ENCODE measurements at places on chromosomes 5 and 9.
A peak's percentile ranks its signal among the peaks of the same experiment; 100 is the strongest.

DNA sequence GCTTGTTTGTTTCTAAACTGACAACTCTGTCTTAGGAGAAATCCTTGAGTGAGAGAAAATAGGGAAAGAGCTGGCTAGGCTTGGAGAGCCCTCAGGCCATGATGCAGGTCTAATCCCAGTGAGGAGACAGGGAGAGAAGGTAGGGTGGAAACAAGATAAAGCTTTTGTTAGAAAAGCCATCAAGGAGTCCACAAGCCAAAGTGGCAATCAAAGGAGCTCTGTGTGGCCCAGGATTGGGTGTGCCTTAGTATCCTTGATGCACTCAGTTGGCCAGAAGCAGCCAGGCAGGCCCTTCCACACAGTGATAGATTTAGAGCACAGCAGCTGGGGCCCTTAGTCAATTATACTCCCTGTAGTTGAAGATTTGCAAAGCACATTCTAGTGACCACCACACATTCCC is 73.9 kb downstream of the ALDH7A1 start:
- H3K4me1 ChIP-seq = peaks cover 4% of the 10 kb centered on the region
- H3K4me3 ChIP-seq = no peak overlapping the region
- H3K27me3 ChIP-seq = no peaks in the 10 kb centered on the region
- H3K36me3 ChIP-seq = no peaks in the 10 kb centered on the region
- no peak overlapping the region for H3K27ac ChIP-seq

- H3K4me3 ChIP-seq = no peak overlapping the region
- H3K27me3 ChIP-seq = no peaks in the 10 kb centered on the region
- H3K36me3 ChIP-seq = peaks cover 6% of the 10 kb centered on the region
These were observed 38.7 kb downstream of the LARP1 start for GRCh38 chr5:154793599-154794524.

GRCh38 chr9:115015018-115015635 is 84.7 kb upstream of the TNFSF8 start:
- peak; percentile 42 for DNase-seq
- no peaks in the 10 kb centered on the region for H3K36me3 ChIP-seq
- H3K4me3 ChIP-seq = no peak overlapping the region
- H3K4me1 ChIP-seq = no peaks in the 10 kb centered on the region
- no peaks in the 10 kb centered on the region for H3K27me3 ChIP-seq

- H3K36me3 ChIP-seq = peaks cover 8% of the 10 kb centered on the region
- no peak overlapping the region for H3K27ac ChIP-seq
- no peaks in the 10 kb centered on the region for H3K27me3 ChIP-seq
- no peaks in the 10 kb centered on the region for H3K4me1 ChIP-seq
- H3K4me3 ChIP-seq = no peak overlapping the region
These were observed 104.3 kb downstream of the PHF2 start for GRCh38 chr9:93680443-93681268.

- H3K4me1 ChIP-seq = no peaks in the 10 kb centered on the region
- H3K36me3 ChIP-seq = no peaks in the 10 kb centered on the region
- no peak overlapping the region for H3K27ac ChIP-seq
- no peak for DNase-seq
- H3K27me3 ChIP-seq = no peaks in the 10 kb centered on the region
- H3K4me3 ChIP-seq = no peak overlapping the region
These were observed 115.8 kb downstream of the COL5A1 start for GRCh38 chr9:134757216-134757975.

- H3K27me3 ChIP-seq = no peaks in the 10 kb centered on the region
- H3K27ac ChIP-seq = no peak overlapping the region
- no peak for DNase-seq
- H3K4me1 ChIP-seq = no peaks in the 10 kb centered on the region
- H3K36me3 ChIP-seq = no peaks in the 10 kb centered on the region
These were observed 142.8 kb upstream of the PDE4D start for GRCh38 chr5:60036192-60036938.

Measured in kidney (tissue), 22 donors.